A673 (cell line): ENCODE measurements at places on chromosomes 7 and 10. TPM values are rescaled to one million over a fixed set of nuclear protein-coding genes. Genes with fewer than 3 reads are reported as not detected.

The TMEM120A gene
- 18.7 and 18.9 TPM in 2 replicates for total RNA-seq

The CFAP70 gene
- 0.06 and 0.13 TPM in 2 replicates for total RNA-seq

The CTAGE15 gene
- not detected in 2 replicates for total RNA-seq

DNA sequence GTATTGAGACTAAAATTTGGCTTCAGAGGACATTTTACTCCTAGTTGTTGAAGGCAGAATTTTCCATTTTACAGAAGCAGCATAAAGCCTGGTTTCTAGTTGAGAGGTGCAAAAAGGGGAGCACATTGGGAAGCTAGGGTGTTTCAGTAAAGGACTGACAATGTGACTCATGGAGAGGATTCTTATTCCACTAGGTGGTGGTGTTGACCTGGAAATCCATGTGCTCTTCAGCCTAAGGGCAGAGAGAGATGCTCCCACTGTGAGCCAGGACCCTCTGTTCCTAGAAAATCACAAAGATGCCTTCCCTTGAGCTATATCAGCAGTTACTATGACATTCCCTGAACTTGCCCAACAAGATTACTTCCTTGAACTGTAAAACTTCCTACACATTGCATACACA lies 687.8 kb downstream of the IPMK start:
- DNase-seq: peak; percentile 3

DNA sequence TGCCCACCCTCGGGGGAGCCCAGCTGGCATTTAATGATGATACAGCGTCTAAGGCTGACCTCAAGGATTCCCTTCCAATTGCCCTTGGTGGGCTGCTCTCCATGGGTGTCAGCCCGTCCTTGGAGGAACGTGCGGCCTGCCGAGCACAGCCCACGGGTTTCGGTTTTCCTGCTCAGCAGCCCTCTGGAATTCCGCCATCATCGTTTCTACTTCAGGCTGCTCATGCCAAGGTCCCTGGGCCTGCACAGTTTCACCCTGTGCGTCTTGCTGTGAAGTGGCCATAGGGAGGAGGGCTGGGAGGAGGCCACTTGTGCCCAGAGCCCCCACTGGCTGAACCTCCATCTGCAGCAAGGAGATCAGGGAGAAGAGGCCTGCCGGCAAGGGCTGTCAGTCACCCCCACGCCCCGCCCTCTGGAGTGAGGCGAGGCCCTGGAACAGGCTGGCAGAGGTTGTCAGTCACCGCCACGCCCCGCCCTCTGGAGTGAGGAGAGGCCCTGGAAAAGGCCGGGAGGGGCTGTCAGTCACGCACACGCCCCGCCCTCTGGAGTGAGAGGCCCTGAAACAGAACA lies 82.8 kb downstream of the CHST15 start:
- DNase-seq: no peak

DNA sequence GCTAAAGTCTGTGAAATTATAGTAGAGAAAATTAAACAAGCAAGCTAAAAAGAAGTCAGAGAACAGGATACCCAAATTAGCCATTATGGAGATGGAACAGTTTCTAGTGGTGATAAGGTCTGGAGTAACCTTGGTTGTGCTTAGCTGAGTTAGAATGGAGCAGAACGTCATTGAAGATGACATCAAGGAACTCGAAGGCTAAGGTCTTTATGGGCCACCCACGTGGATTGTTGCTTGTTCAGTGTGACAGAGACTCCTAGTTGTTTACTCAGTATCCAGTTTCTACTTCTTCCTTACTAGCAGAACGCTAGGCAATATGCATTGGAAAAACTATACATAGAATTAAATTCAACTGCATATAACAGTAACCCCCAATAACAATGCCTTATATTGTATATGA lies 39.7 kb downstream of the AHCYL2 start:
- no peak for DNase-seq

DNA sequence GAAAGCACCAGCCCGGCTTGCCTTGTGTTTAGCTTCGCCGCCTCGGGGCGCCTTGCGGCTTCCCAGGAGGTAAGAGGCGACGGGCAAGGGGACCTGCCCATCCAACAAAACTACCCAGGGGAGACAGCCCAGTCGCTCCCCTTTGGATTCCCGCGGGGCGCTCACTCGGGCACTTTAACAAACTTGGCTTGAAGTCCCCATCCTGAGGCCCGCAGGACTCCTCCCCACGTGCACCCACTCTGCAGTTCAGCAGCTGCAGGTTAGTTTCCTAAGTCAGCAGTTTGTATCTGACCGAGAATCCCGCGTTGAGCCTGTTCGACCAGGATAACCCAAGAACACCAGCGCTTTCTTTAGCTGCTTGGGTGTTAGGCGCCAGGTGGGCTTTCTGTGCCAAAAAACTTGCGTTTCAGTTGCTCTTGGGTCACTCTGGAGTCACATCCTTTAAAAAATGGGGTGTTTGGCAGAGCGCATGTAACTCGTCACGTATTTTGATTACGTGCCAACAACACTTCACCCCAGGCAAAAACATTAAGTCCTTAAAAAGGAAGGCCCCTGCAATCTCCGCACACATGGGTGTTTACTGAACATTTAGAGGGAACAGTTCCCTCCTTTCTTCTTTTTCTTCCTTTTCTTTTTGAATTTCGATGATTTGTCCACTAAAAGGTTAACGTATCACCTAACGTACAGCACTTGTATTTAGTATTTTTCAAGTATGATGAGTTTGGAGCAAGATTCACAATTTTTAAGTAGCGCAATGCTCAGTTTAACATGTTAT lies 876 bp downstream of the DNAH11 start:
- DNase-seq: peak; percentile 11

- DNase-seq: no peak
These were observed 67.8 kb upstream of the CYTH3 start for GRCh38 chr7:6340241-6340640.

DNA sequence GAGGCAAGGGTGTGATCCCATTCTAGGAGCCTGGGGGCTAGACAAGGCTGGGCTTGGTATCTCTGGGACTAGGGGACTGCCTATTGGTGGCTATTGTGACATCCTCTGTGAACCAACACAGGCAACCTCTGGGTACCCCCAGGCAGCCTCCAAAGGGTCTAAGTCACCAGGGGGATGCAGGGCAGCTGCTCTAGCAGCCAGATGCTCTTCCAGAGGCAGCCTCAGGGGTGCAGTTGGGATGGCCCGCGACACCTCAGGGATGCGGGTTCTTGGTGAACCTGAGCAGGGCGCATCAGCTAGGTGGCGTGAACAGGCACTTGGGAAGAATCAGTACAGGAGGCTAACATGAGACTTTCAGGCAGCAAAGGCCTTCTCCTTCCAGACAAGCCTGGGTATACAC lies 1.6 kb upstream of the TMEM120A start:
- no peak for DNase-seq

DNA sequence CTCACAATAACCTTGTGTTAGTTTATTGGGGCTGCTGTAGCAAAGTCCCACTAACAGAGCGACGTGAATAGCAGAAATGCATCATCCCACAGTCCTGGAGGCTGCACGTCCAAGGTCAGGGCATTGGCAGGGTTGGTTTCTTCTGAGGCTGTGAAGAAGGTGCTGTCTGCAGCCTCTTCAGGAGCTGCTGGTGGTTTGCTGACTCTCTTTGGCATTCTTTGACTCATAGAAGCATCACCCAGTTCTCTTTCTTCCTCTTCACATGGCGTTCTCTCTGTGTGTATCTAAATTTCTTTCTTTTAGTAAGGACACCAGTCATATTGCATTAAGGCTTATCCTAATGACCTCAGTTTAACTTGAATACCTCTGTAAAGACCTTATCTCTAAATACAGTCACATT lies 428.4 kb upstream of the KLF6 start:
- DNase-seq: no peak
